Astrocyte (in vitro differentiated cells and primary cell): ENCODE measurements at places on chromosomes 1 and 21. TPM values are rescaled to one million over a fixed set of nuclear protein-coding genes. Genes with fewer than 3 reads are reported as not detected.
A peak's percentile ranks its signal among the peaks of the same experiment; 100 is the strongest.

GRCh38 chr1:225534772-225535171, 106.9 kb upstream of the LBR start:
- H3K36me3 ChIP-seq = peaks cover 9% of the 10 kb centered on the region
- no peak for DNase-seq
- H3K27me3 ChIP-seq = no peaks in the 10 kb centered on the region
- no peak overlapping the region for H3K27ac ChIP-seq

DNA sequence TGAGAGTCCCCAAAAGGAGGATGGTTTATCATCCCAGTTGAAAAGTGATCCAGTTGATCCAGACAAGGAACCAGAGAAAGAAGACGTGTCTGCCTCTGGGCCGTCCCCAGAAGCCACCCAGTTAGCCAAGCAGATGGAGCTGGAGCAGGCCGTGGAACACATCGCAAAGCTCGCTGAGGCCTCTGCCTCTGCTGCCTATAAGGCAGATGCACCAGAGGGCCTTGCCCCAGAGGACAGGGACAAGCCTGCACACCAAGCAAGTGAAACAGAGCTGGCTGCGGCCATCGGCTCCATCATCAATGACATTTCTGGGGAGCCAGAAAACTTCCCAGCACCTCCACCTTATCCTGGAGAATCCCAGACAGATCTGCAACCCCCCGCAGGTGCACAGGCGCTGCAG, 43.3 kb downstream of the ZBTB17 start:
- no peak overlapping the region for H3K27ac ChIP-seq
- peaks cover 53% of the 10 kb centered on the region for H3K36me3 ChIP-seq
- H3K4me1 ChIP-seq = peaks cover 6% of the 10 kb centered on the region
- no peak for DNase-seq
- no peaks in the 10 kb centered on the region for H3K27me3 ChIP-seq
- H3K4me3 ChIP-seq = no peak overlapping the region

- no peaks in the 10 kb centered on the region for H3K36me3 ChIP-seq
- H3K27me3 ChIP-seq = no peaks in the 10 kb centered on the region
- no peak overlapping the region for H3K27ac ChIP-seq
- H3K4me3 ChIP-seq = no peak overlapping the region
- peak; percentile 45 for DNase-seq
These were observed 408.7 kb downstream of the NUF2 start for GRCh38 chr1:163730411-163730821.

DNA sequence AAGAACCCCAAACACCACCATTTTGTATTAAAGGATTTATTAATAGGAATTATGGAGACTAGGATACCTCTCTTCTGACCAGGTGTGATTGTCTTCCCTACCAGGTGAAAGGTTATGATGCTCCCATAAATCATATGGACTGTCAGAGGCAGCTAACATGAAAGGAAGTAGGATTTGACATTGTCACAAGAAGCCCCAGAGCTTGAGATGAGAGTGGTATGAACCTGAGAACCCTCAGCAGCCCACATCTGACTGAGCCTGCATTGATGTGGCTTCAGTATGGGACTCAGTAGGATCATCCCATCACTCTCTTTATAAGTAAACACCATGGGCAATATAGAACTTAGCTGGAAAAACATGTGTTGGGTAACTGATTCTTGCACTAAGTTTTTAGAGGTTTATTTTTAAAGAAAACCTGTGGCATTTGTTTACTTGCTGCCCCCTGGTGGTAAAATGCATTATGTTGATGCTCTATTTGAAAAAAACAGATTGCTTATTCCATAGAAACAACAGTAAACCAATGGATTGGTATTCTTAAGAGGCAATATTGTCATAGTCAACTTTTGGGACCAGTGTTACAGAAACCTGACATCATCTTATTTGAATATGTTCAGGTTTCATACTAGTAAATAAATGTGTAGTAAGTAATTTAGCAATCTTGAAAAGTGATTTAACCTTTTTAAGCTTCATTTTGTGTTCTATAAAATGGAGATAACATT, 16.6 kb upstream of the CACYBP start:
- H3K4me3 ChIP-seq = no peak overlapping the region
- no peak overlapping the region for H3K27ac ChIP-seq
- no peaks in the 10 kb centered on the region for H3K27me3 ChIP-seq
- no peaks in the 10 kb centered on the region for H3K36me3 ChIP-seq

DNA sequence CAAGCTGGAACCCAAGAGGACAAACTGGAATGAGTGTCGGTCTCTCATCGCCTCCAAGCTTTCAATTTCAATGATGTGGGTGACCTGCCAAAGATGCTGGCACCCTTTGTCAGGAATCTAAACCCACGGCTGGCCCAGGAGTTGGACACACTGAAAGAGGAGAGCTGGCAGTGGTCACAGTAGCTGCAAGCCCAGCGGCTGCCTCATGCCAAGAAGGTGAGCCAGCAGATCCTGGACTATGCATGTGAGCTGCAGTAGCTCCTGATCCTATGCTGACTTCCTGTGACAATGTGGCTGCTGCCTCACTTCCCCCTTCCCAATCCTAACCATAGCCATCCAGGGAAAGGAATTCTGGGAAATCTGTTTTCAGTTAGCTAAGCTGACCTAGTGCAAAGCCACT, 117.0 kb upstream of the VAV3 start:
- H3K36me3 ChIP-seq = no peaks in the 10 kb centered on the region
- no peak for DNase-seq
- H3K4me3 ChIP-seq = no peak overlapping the region
- H3K27ac ChIP-seq = no peak overlapping the region
- H3K27me3 ChIP-seq = no peaks in the 10 kb centered on the region

- no peak overlapping the region for H3K27ac ChIP-seq
- H3K4me3 ChIP-seq = no peak overlapping the region
- H3K36me3 ChIP-seq = no peaks in the 10 kb centered on the region
- no peak for DNase-seq
- H3K27me3 ChIP-seq = no peaks in the 10 kb centered on the region
These were observed 17.0 kb downstream of the RERE start for GRCh38 chr1:8800416-8800815.

- H3K27me3 ChIP-seq = peaks cover 6% of the 10 kb centered on the region
- H3K27ac ChIP-seq = no peak overlapping the region
- no peaks in the 10 kb centered on the region for H3K36me3 ChIP-seq
- no peak overlapping the region for H3K4me3 ChIP-seq
- DNase-seq = peak; percentile 20
These were observed 354.3 kb upstream of the NEGR1 start for GRCh38 chr1:72636631-72637030.

- H3K27me3 ChIP-seq = peaks cover 4% of the 10 kb centered on the region
- H3K27ac ChIP-seq = no peak overlapping the region
- H3K4me1 ChIP-seq = no peaks in the 10 kb centered on the region
- no peak for DNase-seq
These were observed 84.2 kb downstream of the PCP4 start for GRCh38 chr21:39951183-39952101.

Gene HEYL
- 1.1 and 3.1 TPM in 2 replicates for total RNA-seq

Gene NDUFV3
- 42.5 and 45.7 TPM in 2 replicates for total RNA-seq

Gene ATAD3C
- 1.8 and 2.5 TPM in 2 replicates for total RNA-seq

Gene IRF6
- 16.2 and 21.2 TPM in 2 replicates for total RNA-seq

Gene LCE3E
- total RNA-seq = not detected in 2 replicates

Gene GJA9
- total RNA-seq = not detected in 2 replicates

Gene TFF2
- not detected in 2 replicates for total RNA-seq
